ENCODE measurements at places on chromosomes 11 and 22. TPM values are rescaled to one million over a fixed set of nuclear protein-coding genes. Genes with fewer than 3 reads are reported as not detected.
A peak's percentile ranks its signal among the peaks of the same experiment; 100 is the strongest.

The FJX1 gene
- 89.8 TPM for total RNA-seq

DNA sequence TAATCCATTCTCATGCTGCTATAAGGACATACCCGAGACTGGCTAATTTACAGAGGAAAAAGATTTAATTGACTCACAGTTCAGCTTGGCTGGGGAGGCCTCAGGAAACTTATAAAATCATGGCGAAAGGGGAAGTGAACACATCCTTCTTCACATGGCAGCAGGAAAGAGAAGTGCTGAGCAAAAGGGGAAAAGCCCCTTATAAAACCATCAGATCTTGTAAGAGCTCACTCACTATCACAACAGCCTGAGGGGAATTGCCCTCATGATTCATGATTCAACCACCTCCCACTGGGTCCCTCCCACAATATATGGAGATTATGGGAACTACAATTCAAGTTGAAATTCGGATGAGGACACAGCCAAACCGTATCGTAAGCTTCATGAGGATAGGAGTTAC lies 3.8 kb upstream of the CYB5R2 start:
- DNase-seq, result peak; percentile 69

GRCh38 chr11:12142176-12142575 lies 31.8 kb downstream of the MICAL2 start:
- no peak for DNase-seq

The FGF3 gene
- total RNA-seq, result not detected

DNA sequence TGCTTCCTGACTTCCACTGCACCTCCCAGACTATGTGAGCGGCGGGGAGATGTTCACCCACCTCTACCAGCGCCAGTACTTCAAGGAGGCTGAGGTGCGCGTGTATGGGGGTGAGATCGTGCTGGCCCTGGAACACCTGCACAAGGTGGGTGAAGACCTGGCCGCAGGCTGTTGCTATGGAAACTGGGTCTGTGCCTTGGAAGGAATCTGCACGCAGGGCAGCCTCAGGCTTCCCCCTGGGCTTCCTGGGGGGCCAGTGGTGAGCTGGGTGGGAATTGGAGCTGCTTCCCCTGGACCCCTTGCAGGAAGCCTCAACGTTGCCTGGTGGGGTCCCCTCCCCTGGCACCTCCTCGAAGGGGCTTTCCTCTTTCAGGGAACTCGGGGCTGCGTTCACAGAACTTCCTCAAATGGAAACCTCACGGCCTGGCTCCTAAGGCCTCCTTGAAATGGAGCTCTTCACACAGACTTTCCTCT lies 1.5 kb downstream of the RPS6KA4 start:
- no peak for DNase-seq

The IL10RA gene
- total RNA-seq, result not detected

GRCh38 chr22:24962835-24963234 lies 10.3 kb downstream of the KIAA1671 start:
- no peak for DNase-seq

DNA sequence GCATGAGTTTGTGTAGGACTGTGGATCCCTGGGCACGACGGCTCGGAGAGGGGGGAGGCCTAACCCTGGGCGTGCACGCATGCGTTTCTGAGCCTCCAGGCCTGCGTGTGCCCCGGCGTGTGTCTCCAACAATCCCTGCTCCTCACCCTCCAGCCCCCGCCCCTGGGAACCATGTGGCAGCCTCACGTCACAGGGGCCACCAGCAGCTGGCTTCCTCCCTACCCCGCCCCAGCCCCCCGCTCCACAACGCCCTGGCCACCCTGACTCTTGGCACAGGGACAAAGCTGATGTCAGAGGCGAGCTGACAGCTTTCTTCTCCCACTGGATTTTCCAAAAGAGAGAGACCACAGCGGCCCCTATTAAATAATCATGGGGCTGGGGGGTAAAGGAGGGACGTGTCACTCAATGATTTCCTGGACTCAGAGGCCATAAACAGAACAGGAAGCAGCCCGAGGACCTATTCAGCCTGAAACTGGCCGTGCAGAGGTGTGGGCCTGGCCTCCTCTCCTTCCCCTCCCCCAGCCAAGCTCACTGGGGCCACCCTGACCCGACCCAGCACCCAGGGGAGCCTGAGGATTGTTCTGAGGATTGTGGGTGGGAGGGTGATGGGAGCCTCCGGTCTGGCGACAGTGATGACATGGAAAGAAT lies 6.8 kb upstream of the LIF start:
- DNase-seq, result peak; percentile 78

The TRIM34 gene
- 7.1 TPM for total RNA-seq

DNA sequence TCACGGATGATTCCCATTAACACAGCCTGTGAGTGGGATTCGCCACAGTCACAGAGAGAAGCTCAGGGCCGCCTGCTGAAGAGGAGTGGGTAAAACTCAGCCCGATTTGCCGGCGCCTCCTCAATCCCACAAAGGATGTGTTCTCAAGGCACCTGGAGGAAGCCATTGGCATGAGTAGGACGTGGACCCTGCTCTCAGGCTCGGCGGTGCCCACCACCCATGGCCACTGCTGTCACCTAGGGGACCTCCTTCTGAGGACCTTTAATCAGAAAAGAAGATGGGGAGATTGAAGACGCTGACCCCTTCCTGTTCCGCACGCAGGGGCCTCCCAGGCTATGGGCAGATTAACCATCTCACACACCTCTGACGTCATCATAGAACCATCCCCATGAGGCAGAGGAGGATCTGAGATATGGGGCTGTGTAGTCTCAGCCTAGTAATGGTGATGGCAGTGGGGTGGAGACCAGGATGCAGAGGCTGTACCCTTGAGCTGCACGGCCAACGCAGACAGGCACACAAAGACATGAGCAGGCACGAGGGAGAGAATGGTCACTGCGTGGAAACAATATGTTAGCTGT lies 571.8 kb downstream of the BRD1 start:
- no peak for DNase-seq

DNA sequence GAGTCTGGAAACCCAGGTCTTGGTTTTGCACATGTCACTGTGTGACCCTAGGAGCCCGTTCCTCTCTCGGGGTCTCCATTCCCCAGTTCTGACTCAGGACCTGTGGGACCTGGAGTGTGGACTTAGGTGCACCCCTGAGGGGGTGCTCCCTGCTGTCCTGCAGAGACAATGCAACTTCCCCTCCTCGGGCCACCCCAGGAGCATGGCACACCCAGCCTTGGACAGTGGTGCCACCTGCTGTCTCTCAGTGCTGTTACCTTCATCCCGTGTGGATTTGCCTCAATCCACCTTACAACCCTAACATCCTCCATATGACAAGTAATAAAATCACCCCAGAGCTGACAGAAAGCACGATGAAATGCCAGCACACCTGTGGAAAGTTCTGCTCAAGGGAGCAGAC lies 27.5 kb upstream of the CRYBB3 start:
- DNase-seq, result no peak

GRCh38 chr22:38415046-38415445 lies 40.0 kb downstream of the KCNJ4 start:
- DNase-seq, result no peak

The P2RY2 gene
- not detected for total RNA-seq

GRCh38 chr11:118980191-118980881 lies 8.8 kb downstream of the FOXR1 start:
- DNase-seq, result no peak

GRCh38 chr22:46803936-46804335 lies 41.5 kb downstream of the TBC1D22A start:
- no peak for DNase-seq

The EMID1 gene
- total RNA-seq, result under 0.01 TPM

The DRAP1 gene
- total RNA-seq, result 216 TPM

GRCh38 chr22:48378673-48379072 lies 1449.0 kb downstream of the BRD1 start:
- DNase-seq, result no peak

DNA sequence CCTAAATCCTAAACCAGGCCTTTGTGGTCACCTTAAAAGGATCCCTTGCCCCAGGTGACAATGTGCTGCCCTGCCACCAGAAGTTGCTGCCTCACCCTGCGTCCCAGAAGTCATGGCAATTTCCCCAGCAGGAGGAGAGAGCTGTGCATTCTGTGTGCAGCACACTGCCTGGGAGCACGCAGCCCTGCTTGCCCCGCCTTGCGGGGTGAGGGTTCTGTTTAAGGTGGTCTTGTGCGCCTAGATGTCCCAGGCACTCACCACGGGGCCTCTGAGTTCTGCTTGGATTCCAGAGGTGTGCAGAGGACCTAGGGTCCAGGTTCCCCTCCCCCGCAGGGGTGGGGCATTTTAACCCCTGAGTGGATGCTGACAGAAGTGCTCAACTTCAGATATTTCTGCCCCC lies 95.0 kb downstream of the GRAMD1B start:
- no peak for DNase-seq

GRCh38 chr22:24727218-24727851 lies 47.2 kb downstream of the PIWIL3 start:
- peak; percentile 94 for DNase-seq

- no peak for DNase-seq
Observed at GRCh38 chr11:11706028-11706427, 84.2 kb upstream of the GALNT18 start.

DNA sequence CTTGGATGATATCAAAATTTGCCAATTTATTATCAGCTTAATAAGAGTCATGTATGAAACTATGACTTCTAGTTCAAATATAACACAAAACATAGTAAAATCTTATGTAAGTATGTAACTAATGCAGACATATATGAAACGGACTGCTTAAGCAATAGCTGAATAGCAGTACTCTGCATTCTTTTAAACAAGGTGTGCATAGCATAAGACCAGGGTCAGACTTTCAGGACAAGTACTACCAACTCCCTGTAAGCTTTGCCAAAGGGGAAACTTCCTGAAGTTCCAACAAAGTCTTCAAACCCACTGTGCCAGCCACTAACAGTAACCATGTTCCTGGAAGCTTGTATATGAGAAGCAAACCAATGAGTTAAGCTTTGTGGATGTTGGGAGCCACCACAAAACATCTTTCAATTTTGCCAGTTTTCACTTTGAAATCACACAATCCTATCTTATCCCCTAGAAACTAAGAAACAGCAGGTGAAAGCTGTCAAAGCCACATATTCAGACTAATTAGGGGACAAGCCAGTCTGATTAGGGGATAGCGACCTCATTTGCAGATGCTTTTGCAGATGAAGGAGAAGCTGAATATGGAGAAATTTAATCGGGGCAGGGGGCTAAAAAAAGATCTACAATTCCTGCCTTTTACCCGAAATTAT lies 13.3 kb downstream of the RBFOX2 start:
- no peak for DNase-seq

GRCh38 chr11:16933291-16933690 lies 80.9 kb downstream of the PLEKHA7 start:
- no peak for DNase-seq

DNA sequence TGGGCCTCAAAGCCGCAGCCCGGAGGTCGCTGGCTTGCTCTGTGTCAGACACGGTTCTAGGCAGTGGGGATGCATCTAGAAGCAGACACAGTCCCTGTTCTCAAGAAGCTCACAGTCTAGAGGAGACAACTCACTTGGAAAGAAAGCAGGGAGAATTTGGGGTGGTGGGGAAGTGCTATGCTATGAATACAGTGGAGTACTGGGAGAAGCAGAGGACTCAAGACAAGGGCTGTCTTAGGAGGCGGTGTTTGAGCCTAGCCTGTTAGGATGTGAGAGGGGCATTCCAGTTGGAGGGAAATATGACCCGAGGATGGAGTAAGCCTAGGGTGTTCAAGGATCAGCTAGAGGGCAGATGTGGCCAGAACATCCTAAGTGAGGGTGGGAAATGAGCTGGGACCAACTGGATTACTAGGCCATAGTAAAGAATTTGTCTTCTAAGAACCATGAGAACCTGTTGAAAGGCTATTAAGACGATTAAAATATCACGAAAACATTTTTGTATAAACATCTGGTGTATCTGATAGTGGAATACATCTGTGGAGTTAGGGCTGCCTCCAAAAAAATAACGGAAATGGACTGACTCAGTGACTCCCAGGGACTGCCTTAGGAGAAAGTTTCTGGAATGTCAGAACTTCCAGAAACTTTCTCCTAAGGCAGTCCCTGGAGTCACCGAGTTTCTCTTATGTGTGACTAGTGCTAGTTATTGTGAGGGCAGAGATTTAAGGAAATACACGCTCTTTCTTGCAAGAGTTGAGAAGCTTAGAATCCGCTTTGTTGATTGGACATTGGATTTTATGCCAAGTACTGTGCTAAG lies 1.1 kb upstream of the PITPNB start:
- peak; percentile 88 for DNase-seq

GRCh38 chr22:45120931-45121330 lies 42.8 kb upstream of the NUP50 start:
- DNase-seq, result peak; percentile 72

DNA sequence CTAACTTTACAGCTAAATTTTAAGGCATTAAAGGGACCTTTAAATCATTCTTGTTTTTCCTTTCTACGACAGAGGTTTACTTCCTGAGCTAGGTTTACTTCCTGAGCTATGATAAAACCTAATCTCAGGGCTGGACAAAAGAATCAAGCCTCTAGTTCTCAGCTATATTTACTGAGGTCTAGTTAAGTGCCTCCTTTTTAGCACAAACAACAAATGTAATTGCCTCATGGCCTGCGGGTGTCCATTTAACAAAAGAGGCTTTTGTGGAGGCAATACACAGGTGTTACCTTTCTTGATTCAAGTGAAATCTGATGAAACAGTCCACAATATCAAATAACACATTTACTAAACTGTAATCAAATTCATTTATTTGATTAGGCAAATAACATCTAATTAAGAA lies 67.3 kb downstream of the IMMP1L start:
- no peak for DNase-seq

The OR8D4 gene
- total RNA-seq, result not detected

DNA sequence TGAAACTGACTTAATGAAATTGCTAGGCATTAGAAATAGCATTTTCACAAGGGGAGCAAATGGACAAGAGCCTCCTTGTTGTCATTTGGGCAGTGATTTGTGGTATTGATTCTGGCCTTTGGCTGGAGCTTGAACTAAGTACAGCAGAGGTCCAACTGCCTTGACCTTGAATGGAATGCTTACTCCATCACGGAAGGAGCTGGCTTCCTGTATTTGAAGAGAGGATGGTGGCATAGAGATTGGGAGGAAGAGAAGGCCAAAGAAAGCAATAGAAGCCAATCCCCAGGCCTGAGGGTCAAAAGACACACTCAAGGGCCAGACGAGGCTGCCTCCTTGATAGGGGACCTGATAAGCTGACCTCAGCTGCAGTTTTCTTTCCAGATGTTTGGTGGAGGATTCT lies 126.6 kb upstream of the MPPED2 start:
- no peak for DNase-seq

GRCh38 chr11:122656073-122656630 lies 630 bp downstream of the UBASH3B start:
- peak; percentile 77 for DNase-seq

GRCh38 chr11:92627615-92628256 lies 341.7 kb upstream of the MTNR1B start:
- DNase-seq, result no peak

- no peak for DNase-seq
Observed at GRCh38 chr11:59801160-59801706, 9.3 kb downstream of the MRPL16 start.

The MFRP gene
- total RNA-seq, result not detected

The AQP11 gene
- total RNA-seq, result 1.6 TPM

- DNase-seq, result peak; percentile 66
Observed at GRCh38 chr11:59097113-59097708, 9.8 kb upstream of the FAM111B start.
